Activated CD8-positive, alpha-beta memory T cell treated with anti-CD3 and anti-CD28 coated beads for 4 hours (primary cell): ENCODE measurements at places on chromosomes 1 and 21.

DNA sequence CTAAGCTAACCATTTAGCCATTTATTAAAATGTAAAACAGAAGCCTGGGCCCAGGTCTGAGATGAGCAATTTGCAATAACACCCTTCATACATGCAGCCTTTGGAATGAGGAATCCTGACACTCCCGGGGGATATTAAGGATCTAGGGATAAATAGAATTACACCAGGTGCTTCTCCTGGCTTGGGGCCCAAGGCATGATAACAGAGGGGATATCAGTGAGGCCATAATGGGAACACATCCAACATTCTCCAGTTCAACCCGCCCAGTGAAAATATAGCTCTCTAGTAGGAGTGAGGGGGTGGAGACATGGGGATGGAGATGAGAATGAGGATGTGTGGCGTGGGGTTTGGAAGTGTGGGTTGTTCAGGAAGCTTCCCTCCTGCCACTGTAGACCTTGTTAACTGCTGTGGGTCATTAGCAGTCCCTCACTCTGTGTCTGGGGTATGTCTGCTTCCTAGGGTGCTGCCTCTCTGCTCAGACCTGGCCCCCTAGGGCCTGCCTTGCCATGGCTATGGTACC lies 57.9 kb upstream of the KANK4 start:
- no peak for DNase-seq

DNA sequence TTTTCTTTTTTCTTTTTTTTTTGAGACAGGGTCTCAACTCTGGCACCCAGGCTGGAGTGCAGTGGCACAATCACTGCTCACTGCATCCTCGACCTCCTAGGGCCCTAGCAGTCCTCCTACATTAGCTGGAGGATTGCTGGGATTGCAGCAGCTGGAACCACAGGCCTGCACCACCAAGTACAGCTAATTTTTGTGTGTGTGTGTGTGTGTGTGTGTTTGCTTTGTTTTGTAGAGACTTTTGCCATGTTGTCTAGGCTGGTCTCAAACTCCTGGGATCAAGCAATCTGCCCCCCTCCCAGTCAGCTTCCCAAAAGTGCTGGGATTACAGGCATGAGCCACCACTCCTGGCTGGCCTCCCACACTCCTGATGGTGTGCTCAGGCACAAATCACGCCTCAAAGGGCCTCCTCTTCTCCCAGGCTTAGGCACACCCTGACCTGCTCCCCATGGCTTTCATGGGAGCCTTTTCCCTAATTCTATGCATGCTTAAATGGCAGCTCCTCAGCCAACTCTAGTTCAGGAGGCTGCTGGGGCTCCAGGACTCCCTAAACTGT lies 9.4 kb downstream of the FAM229A start:
- DNase-seq = no peak

GRCh38 chr1:2472109-2472508 lies 4.0 kb upstream of the PLCH2 start:
- no peak for DNase-seq

DNA sequence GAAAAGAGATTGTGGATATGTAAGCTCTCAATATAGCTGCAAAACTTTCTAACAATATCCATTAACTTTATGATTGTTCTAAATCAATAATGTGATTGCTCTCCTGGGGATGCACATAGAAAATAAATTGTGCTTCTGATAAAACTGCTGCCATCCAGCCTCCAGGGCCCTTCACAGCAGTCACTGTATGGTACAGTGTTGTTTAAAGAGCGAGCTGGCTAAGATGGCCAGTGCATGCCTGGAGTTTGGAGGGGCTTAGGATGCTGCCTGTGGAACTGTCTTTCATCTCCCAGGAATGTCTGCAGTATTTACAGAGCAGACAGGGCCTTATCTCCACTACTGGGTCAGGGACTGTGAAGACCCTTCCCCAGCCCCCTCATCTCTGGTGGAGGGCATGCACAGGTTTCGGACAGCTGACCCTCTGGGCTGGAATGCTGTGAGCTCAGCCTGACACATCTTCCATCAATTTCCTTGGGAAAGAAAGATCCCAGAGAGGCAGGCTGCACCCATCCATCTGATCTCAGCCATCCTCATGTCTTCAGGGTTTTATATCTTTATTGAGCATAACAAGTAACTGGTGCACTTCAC lies 137.0 kb downstream of the PLPP3 start:
- DNase-seq = no peak

DNA sequence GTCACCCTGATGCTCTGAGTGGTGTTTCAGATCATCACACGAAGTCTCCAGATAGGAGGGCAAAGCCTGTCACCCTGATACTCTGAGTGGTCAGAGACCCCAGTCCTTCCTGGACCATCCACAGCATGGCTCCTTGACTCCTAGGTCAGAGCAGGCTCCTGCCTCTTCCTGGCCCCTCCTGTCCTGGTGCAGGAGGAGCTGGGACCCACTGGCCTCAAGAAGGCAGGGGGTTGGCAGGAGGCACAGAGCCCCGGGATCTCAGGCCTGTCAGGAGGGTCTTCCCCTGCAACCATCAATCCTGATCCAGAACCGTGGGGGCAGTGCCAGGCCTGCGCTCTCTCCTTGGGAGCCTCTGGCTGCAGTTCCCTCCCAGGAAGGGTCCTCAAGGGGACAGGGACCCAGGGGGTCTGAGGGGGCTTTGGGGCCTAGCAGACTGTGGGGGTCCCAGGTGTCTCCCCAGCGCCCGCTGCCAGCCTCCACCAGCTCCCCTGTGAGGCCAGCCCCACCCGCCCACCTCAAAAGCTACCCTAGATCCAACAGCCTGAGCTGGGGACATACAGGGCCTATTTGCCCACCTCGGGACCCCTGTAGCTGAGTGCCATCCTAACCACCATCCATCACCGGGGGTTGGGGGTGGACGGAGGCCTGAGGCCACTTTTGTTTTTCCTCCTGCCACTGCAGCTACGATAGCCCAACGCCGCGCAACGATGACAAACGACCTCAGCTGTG lies 27.5 kb downstream of the COL6A1 start:
- no peak for DNase-seq

GRCh38 chr1:29549001-29549400 lies 312.7 kb downstream of the PTPRU start:
- no peak for DNase-seq
